ENCODE measurements at places on chromosomes 1 and 21. TPM values are rescaled to one million over a fixed set of nuclear protein-coding genes. Genes with fewer than 3 reads are reported as not detected.

Gene CFAP74
- total RNA-seq: 8.0 TPM

DNA sequence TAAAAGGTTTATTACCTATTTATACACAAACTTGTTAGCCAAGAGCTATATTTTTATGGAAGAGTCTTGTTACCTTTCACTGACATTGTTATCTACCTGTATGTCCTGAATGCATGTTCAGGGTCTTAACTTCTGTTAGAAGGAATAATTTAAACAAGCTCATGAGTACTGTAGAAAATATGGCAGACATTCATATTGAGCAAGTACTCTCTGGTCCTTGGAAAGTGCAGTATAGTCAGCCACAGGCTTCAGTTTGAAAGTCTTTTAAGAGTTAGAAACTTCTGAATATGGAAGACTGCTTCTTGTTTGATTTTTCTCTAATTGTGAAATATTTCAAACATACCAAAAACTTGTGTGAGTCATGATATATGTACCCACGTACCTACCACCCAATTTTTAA is 16.6 kb downstream of the DIP2A start:
- no peak for DNase-seq

Gene PDC
- not detected for total RNA-seq

GRCh38 chr1:206788487-206789050 is 16.3 kb upstream of the IL10 start:
- no peak for DNase-seq

Gene AJAP1
- total RNA-seq: 14.0 TPM

Gene SPATA17
- total RNA-seq: 1.8 TPM

Gene UBE2U
- not detected for total RNA-seq

Gene RNF187
- 147 TPM for total RNA-seq

Gene TIAM1
- 5.2 TPM for total RNA-seq

GRCh38 chr1:169249611-169250010 is 118.0 kb downstream of the NME7 start:
- no peak for DNase-seq

DNA sequence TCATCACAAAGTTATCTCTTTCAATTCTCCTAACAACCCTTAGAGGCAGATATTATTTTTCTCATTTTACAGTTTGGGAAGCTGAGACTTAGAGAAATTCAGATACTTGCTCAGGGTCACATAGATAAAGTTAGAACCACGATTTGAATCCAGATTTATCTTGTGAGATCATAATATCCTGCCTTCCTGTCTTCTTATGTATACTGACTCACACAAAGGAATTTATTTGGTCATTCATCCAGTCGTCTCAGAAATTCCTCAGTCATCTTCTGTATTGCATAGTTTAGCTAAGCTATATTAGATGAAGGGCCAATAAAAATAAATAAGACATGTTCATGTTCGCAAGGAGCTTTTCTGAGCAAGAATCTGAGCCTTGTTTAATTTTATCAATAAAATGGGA is 35.8 kb upstream of the RUNX1 start:
- DNase-seq: no peak

- no peak for DNase-seq
These were observed 50.1 kb downstream of the MRPL39 start for GRCh38 chr21:25557180-25557579.

- DNase-seq: no peak
These were observed 105.2 kb upstream of the HMGB4 start for GRCh38 chr1:33758698-33759097.

GRCh38 chr1:32464716-32465577 is at the start of gene ZBTB8B:
ZBTB8B (plus strand) TSS chr1:32465072; CDS start chr1:32470625, 5,553 bp downstream.
- DNase-seq: peak; percentile 83

Gene ANGPTL7
- 0.54 TPM for total RNA-seq

- no peak for DNase-seq
These were observed 178.9 kb downstream of the HS2ST1 start for GRCh38 chr1:87093286-87093685.

DNA sequence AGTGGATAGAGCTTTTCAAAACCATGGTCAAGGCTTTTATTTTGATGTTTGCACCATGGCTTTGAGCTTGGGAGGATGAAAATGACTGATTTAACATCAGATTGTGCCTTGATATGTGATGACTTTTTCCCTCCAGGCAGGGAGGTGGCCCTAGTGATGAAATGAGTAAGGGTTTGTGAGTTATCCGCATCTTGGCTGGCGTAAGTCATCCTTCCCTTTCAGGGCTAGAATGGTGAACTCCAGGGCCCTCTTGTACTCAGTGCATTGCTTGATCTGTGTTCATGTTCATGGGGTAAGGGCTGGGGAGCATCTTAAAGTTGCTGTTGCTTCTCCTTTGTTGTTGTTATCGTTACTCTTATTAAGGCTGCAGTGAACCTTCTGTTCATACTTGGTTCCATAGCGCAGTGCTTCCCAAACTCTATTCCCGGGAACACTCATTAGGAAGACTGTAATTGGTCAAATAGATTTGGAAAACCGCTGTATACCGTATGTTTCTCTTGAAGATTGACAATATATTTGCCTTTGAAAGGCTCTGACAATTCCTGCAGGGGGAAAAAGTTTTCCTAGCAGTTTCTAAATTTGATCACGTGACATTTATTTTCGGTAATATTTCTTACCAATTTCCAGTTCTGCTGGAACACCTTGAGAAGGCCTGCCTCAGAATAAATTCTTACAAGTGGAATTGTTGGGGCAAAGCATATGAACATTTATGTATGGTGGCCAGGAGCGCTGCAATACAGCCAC is 23.1 kb downstream of the GPR137B start:
- DNase-seq: no peak

Data from ovary (tissue), 10 donors.